ENCODE measurements at places on chromosomes 7 and 10. TPM values are rescaled to one million over a fixed set of nuclear protein-coding genes. Genes with fewer than 3 reads are reported as not detected.

The SYT15B gene
- total RNA-seq, result not detected

The OPN4 gene
- not detected for total RNA-seq

The ASB4 gene
- not detected for total RNA-seq

The TMEM229A gene
- not detected for total RNA-seq

The VGF gene
- 0.87 TPM for total RNA-seq

The UPK3B gene
- total RNA-seq, result not detected

The SLC13A1 gene
- total RNA-seq, result not detected

The EGR2 gene
- total RNA-seq, result 0.33 TPM

The AGK gene
- total RNA-seq, result 31.0 TPM
